ENCODE measurements at places on chromosomes 2 and 18. TPM values are rescaled to one million over a fixed set of nuclear protein-coding genes. Genes with fewer than 3 reads are reported as not detected.

The KCNJ3 gene
- total RNA-seq, result 9.5 TPM

The MYO5B gene
- total RNA-seq, result 56.7 TPM

The TBR1 gene
- 1.7 TPM for total RNA-seq

The PROM2 gene
- total RNA-seq, result 5.7 TPM

The SERPINB11 gene
- total RNA-seq, result 0.93 TPM

The ALLC gene
- total RNA-seq, result 0.77 TPM

The STEAP3 gene
- total RNA-seq, result 2.6 TPM

The ZNF521 gene
- 99.6 TPM for total RNA-seq

The C2orf78 gene
- not detected for total RNA-seq

The SIGLEC15 gene
- total RNA-seq, result 0.99 TPM

The IL36A gene
- not detected for total RNA-seq

The IL37 gene
- total RNA-seq, result not detected

The HNMT gene
- total RNA-seq, result 29.9 TPM

The SNTG2 gene
- total RNA-seq, result 1.7 TPM

The HES6 gene
- 59.3 TPM for total RNA-seq

The HOXD13 gene
- not detected for total RNA-seq

The PCARE gene
- total RNA-seq, result 57.0 TPM

The UGT1A8 gene
- total RNA-seq, result not detected

The ABCG5 gene
- total RNA-seq, result 0.27 TPM

The CNDP1 gene
- 9.9 TPM for total RNA-seq

The NAT8 gene
- not detected for total RNA-seq

The NR4A2 gene
- total RNA-seq, result 6.5 TPM

The G6PC2 gene
- 4.2 TPM for total RNA-seq

The TMEM247 gene
- not detected for total RNA-seq

The SPAST gene
- 60.7 TPM for total RNA-seq

The MTCL1 gene
- 26.9 TPM for total RNA-seq

The ASXL3 gene
- total RNA-seq, result 30.6 TPM

The POMC gene
- total RNA-seq, result 3.4 TPM

The CDK15 gene
- total RNA-seq, result 1.7 TPM

The CROCC2 gene
- 0.16 TPM for total RNA-seq

The GRP gene
- total RNA-seq, result 2.4 TPM

The AGFG1 gene
- 73.6 TPM for total RNA-seq

The FAM124B gene
- 8.2 TPM for total RNA-seq

The DYNAP gene
- not detected for total RNA-seq

The DIPK1C gene
- total RNA-seq, result 25.5 TPM

The RAPGEF4 gene
- total RNA-seq, result 29.5 TPM

The RGPD4 gene
- 2.2 TPM for total RNA-seq

The VSNL1 gene
- 12.9 TPM for total RNA-seq

The ACMSD gene
- total RNA-seq, result not detected

The VWA3B gene
- not detected for total RNA-seq

The CTAGE1 gene
- not detected for total RNA-seq

The ZSWIM2 gene
- total RNA-seq, result not detected

The PSD4 gene
- 20.5 TPM for total RNA-seq

The ANKRD29 gene
- total RNA-seq, result 6.7 TPM

The MAP3K19 gene
- total RNA-seq, result 0.11 TPM

The LYPD1 gene
- total RNA-seq, result 15.8 TPM

The CEP192 gene
- total RNA-seq, result 67.1 TPM
